ENCODE measurements at places on chromosomes 1 and 21.
A peak's percentile ranks its signal among the peaks of the same experiment; 100 is the strongest.

DNA sequence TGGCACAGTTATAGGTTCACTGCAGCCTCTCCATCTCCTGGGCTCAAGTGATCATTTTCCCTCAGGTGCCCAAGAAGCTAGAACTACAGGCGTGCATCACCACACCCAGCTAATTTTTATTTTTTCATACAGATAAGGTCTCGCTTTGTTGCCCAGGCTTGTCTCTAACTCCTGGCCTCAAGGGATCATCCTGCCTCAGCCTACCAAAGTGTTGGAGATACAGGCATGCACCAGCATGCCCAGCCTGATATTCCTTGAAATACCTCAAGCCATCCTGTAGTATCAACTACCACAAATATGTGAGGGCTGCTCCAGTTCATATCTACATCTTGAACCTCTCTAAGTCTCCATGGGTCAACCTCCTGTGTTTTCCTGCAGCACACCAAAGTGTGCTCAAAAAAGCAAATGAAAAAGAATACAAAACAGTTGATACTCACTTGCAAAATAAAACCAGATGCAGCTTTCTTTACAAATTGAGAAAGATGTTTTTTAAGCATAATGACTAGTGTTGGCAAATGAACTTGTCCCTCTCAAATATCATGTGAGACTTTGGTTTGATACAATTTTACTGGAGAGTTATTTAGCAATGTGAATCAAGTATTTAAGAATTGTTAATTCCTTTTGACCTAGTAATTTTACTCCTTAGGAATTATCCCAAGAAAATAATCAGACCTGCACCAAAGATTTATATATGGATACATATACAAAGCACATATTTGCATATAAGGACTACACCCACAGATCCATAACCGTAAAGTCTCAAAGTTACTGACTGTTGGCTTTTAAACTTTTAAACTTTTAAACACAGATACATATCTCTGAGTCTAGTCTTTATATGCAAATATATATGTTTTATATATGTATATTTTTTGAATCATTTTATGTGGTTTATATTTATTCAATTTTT lies 197.7 kb downstream of the NRIP1 start:
- DNase-seq = no peak

- no peak for DNase-seq
These were observed at the start of gene NAV1 for GRCh38 chr1:201538612-201539551. TSS of gene NAV1 (plus strand) at chr1:201539127. CDS start at chr1:201622885, 83,758 bp downstream.

- DNase-seq = no peak
These were observed 120.4 kb downstream of the SNX7 start for GRCh38 chr1:98781906-98782305.

GRCh38 chr1:231632119-231632518 lies 5.5 kb downstream of the DISC1 start:
- DNase-seq = no peak

GRCh38 chr1:53344921-53345838 lies 17.3 kb upstream of the LRP8 start:
- DNase-seq = no peak

DNA sequence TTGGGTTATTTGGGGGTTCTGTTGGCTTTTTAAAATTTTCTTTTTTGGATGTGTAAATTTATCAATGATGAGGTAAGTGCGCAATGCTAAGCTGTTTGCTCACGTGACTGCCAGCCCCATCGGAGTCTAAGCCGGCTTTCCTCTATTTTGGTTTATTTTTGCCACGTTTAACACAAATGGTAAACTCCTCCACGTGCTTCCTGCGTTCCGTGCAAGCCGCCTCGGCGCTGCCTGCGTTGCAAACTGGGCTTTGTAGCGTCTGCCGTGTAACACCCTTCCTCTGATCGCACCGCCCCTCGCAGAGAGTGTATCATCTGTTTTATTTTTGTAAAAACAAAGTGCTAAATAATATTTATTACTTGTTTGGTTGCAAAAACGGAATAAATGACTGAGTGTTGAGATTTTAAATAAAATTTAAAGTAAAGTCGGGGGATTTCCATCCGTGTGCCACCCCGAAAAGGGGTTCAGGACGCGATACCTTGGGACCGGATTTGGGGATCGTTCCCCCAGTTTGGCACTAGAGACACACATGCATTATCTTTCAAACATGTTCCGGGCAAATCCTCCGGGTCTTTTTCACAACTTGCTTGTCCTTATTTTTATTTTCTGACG lies 3.1 kb downstream of the OLIG2 start:
- DNase-seq = peak; percentile 24

DNA sequence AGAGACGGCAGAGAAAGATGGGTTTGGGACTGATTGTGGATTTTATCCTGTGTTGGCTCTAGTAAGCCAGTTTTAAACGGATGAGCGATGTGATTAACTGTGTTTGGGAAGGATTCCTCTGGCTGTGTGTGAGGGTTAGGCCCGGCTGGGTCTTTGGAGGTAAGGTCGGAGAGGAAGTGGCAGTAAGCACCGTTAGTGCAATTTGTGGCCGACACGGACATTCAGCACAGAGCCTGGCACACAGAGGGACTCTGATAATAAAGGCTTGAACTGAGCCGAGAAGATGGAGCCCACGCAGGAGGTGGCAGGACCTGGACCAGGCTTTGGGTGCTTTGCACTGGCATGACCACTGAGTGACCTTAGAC lies 1.3 kb downstream of the MTFR1L start:
- no peak for DNase-seq

DNA sequence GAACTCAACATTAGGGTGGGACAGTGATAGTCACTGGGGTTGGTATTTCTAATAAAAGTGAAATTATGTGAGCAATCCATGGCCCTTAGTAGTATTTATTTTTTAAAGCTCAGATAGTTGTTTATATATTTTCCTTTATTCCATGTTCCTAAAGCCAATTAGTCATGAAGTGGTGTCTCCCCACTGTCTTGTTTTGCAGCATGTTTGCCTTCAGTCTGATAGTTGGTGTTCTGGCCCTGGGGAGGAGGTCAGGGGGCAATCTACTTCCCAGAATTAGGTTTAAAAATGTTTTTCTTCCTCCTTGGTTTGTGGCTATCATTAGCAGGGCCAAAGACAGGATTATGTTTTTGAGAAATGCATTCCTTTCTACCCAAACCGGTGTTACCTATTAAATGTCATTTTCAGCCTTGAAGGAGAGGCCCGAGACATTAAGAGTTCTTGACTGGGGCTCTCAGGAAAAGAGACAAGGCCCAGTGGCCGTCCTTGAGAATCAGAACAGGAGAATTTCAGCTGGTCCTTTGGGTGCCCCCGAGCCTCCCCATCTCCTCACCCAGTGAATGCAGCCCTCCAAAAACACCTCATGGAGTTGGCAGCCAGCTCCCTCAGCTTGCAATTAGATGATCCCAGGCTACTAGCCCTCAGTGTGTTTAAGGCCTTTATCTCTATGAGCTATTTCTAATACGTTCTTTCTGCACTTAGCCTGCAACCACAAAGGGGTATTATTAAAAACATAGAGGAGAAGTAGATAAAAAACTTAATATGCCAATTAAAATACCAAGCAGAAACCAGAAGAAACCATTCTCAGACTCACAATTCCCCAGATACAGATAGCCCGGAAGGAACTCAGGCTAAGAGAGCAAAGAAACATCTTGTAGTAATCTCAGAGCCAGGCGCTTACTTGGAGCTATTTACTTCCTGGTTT lies 71.3 kb upstream of the NGF start:
- no peak for DNase-seq

Measured in activated CD4-positive, alpha-beta T cell treated with anti-CD3 and anti-CD28 coated beads, Interleukin-2, Interleukin-6, amounts not matched to agents 100 ng/mL and 50 ng/mL, durations not matched to agents 16 hours and 8 hours (primary cell).